ENCODE measurements at places on chromosomes 7 and 10. TPM values are rescaled to one million over a fixed set of nuclear protein-coding genes. Genes with fewer than 3 reads are reported as not detected.

Gene DGKI
- not detected for total RNA-seq

- no peak for DNase-seq
These were observed 466.2 kb downstream of the TYW1 start for GRCh38 chr7:67462781-67463191.

DNA sequence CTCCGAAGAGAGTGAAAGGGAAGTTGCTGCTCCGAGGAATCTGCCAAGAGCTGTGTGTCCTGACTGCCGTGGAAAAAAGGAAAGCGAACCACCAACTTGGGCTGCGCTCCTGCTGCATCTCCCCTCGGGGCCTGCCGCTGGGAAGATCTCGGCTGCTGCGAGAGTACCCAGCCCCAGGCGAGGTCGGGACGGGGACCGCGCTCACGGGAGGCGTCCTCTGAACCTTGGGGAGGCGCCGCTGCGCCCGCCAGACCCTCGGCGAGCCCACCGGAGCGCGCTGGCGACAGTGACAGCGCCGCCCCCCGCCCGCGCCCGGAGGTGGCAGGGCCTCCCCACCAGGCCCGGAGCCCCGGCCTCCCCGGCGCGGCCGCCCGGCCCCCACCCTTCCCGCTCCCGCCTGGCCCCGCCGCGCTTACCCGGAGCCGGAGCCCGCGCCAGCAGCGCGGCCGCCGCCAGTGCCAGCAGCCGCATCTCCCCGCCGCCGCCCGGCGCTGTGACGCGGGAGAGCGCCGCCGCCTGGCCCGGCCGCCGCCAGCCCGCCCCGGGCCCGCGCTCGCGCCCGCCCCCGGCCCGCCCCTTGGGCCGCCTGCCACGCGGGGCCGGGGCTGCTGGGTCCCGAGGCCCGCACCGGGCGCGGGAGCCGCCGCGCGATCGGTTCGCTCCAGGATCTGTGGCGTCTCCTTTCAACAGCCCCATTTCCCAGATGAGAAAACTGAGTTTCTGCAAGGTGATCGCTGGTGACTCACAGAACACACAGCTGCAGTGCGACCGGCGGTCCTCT is at the start of gene VSTM4:
Gene VSTM4, minus strand, starts transcription at position 508 of the 781 bp plus-strand sequence. Its CDS starts 37 bp downstream, at position 471.
- DNase-seq = peak; percentile 13

GRCh38 chr7:33529070-33529469 is 376.3 kb upstream of the BMPER start:
- no peak for DNase-seq

Gene SEC61A2
- 14.5 TPM for total RNA-seq

Gene KCNH2
- total RNA-seq = 0.90 TPM

Gene SPDYE9
- total RNA-seq = not detected

Gene CCDC7
- total RNA-seq = 50.1 TPM

DNA sequence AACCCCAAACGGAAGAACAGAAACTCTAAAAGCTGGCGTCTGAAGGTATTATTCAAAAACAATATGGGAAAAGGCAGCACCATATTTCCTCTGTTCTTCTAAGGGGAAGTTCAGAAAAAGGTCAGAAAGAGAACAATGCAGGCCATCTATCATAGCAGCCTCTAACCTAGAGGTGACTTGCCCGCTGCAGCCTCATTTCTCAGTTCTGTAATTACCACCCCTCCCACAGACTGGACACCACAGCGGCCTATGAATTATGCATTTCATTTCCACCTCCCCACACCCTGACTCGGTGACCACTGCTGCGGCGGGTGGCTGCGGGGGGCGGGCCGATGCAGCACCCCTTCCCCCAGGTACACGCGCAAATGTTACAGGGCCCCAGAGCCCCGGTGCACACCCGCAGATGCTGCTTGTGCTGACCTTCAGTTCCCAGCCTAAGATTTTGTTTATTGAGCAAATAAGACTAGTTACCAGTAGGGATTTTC is 125.5 kb downstream of the CLEC2L start:
- no peak for DNase-seq

All from CD8-positive, alpha-beta T cell (primary cell).